Fibroblast of skin of abdomen (primary cell): ENCODE measurements at places on chromosomes 12 and 14.
A peak's percentile ranks its signal among the peaks of the same experiment; 100 is the strongest.

GRCh38 chr12:92133795-92134637 lies 11.6 kb downstream of the BTG1 start:
- DNase-seq, result no peak

- no peak for DNase-seq
These were observed 44.7 kb upstream of the FBRSL1 start for GRCh38 chr12:132444957-132445883.

GRCh38 chr12:22835431-22835830 lies 210.5 kb downstream of the ETNK1 start:
- DNase-seq, result no peak

GRCh38 chr12:50508414-50508813 lies 3.6 kb downstream of the DIP2B start:
- DNase-seq, result no peak

GRCh38 chr14:21990116-21990515 lies 316.5 kb upstream of the OR4E1 start:
- no peak for DNase-seq

GRCh38 chr14:42090122-42090521 lies 483.4 kb downstream of the LRFN5 start:
- peak; percentile 20 for DNase-seq
